ENCODE measurements at places on chromosomes 5 and 9.

DNA sequence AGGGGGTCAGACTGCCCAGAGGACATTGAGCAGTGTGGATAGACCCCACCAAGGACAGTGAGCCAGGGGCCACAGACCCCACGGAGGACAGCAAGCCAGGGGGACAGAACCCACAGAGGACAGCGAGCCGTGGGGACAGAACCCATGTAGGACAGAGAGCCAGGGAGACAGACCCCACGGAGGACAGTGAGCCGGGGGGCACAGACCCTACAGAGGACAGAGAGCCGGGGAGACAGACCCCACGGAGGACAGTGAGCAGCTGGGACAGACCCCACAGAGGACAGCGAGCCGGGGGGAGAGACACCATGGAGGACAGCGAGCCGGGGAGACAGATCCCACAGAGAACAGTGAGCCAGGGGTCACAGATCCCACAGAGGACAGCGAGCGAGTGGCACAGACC lies 3.4 kb upstream of the ZDHHC11 start:
- no peak for DNase-seq

DNA sequence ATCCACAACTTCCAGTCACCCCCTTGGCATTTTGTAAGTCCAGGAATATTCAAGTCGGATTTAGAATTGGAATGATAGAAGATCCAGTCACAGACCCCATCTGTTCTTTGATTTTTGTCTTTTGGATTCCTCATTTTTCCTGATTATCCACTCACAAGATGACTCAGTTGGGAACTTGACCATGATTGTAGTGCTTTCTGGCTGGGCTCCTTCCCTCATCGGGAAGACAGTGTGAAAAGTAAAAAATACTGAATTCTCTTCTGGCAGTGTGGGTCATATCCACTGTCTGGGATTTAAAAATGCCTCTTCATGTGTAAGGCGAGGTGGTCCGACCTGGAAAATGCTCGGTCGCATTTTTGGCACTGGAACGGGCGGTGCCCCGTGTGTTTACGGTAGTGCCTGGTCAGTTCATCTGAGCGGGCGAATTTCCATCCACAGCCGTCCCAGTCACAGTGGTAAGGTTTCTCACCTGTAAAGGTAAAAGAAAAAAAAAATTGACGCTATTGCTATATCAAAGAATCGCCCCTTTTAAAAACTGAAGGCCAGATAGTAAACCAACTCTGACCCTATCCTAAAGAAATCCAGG lies 4.0 kb downstream of the KLF4 start:
- no peak for DNase-seq

DNA sequence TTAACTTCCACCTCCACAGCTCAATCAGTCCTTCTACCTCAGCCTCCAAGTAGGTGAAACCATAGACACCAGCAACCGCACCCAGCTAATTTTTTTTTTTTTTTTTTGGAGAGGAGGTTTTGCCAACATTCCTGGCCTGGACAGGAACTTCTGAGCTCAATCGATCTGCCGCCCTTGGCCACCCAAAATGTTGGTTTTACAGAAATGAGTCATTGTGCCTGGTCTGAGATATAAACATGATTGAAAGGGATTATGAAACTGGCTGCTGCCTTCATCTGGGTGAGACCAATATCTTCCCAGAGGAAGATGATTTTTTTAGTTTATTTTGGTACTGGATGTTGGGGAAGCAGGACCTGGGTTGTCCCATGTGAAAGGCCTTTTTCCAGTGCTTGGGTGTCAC lies 9.2 kb downstream of the TAF11L12 start:
- DNase-seq = no peak

GRCh38 chr5:134543820-134544614 lies 18.5 kb downstream of the JADE2 start:
- no peak for DNase-seq

- DNase-seq = no peak
Observed at GRCh38 chr9:129889941-129890717, 54.9 kb downstream of the USP20 start.

DNA sequence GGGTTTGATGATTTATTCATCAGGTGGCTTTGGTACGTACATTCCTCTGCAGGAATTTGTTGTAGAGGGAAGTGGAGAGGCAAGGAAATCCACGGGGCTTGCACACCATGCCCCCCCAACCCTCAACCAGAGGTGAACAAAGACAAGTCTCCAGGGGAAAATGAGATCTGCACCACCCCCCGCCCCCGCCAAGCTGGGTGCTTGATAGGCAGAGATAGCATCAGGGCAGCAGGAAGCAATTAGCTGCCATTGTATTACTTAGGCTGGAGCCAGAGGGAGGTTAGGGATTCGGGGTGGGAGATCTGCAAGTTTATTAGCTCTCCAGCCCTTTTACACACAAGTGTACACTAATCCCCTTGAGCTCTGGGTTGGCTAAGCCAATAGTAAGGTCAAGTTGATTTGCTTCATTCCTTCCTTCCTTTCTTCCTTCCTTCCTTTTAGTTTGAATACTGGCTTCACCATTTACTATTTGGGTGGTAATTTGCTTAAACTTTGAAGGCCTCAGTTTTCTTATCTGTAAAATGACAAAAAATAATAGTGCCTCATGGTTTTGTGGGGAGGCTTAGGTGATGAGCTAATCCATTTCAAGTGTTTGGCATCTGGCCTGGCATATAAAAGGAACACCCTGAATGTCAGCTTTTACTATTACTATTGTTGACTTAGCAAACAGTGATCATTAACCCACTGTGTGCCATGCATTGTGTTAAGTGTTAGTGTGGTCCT lies 34.1 kb downstream of the SPRY4 start:
- no peak for DNase-seq

DNA sequence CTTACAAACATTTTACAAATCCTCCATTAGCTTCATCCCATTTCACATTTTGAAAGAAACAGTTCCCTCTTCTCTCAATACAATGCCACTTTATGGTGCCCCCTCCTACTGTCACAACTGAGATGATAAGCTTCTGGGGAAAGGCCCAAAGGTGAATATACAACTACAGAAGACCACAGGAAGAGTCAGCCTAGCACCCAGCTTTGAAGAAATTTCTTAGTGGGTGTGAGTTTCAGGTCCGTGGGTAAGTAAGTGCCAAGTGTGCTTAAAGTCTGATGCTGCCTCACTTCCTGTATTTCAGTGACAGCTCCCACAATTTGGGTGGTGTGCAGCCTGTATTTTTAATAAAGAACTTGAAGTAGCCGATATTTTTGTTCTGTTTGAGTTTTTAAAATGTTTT lies 68.1 kb downstream of the ARHGEF28 start:
- no peak for DNase-seq
